ENCODE measurements at places on chromosomes 4 and X.

GRCh38 chrX:16594490-16594889, 55.5 kb upstream of the S100G start:
- DNase-seq: no peak

- no peak for DNase-seq
These were observed 85.2 kb upstream of the CLCN4 start for GRCh38 chrX:10071451-10072144.

DNA sequence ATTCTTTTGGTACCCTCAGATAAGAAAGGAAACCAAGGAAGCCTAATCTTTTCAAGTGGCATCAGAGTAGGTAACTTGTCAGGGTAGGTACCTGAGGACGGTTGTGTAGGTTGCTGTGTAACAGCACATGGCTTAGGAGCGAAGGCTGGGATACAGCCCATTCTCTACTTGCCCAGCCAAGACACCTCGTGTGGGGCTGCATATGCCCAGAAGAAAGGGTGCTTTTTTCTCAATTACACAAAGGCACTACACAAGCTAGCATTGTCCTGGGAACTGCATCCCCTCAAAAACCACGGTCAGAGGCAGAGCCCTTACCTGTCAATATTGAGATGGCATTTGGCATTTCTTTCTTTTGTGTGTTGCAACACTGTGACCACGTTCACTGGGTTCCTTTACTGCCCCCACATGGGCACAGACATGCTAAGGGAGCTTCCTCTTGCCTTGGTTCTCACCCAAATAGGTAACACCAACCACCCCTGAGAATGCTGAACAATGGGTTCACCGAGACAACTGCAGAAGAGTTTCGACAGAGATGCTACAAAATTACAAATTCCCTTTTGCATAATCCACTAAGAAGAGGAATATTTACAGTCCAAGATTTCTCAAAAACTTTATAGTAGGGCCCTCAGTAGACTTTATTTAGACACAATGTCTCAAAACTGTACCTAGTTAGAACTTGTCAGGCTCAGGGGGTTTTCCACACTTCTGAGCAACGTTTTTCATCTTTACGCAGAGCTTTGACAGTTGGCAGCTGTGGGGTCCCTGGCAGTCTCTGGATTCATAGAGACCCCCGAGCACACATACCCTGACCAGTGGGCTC, 35.8 kb upstream of the TNIP3 start:
- no peak for DNase-seq

DNA sequence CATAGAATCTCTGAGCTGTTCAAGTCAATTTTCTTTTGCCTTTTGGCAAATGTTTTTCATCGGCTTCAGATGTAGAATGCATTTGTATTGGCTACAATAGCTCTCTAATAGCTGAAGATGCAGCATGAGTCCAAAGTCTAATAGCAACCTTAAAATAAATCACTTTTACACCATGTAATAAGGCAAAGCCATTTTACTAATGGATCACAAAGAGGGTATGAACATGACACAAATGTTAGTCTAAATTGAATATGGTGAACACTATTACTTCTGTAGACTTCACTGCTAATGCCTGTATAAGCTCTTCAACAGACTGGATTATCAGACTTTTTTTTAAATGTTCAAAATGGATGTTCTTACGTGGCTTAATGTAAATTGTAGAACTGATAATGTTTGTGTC, 645.3 kb downstream of the TLL1 start:
- no peak for DNase-seq

DNA sequence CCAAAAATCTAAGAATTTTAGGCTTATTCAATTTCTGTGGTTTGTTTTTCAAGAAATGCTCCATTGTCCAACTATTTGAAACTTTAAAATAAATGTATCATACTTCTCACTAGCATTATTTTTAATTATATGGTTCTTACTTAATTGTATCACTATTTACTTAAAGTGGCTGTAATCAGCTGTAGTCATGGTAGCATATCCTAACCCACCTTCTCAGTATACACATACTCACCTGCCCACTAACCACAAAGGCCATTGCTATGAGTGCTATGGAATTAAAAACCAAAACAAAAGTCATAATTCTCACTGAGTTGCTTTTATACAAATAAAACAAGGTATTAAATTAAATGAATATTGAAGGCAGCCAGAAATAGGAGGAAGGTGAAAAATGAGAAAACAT, 5.0 kb downstream of the FBXO8 start:
- DNase-seq: no peak

DNA sequence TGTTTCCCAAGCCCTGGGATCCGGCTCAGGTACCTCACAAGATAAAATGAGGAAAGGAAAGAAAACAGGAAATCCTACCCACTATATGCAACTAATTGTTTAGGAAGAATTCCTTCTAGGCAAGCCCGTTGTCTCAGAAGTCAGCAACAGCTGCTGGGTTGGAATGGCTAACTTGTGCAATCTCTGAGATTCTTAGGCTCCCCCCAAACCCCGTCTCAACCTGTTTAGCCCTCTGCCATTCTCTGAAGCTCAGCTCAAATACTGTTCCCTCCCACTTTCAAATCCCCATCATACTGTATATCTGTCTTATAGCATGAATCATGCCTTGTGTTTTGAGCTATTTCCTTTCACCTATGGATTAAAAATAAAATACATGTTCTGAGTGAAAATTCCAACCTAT, 28.9 kb downstream of the STARD8 start:
- DNase-seq: no peak

DNA sequence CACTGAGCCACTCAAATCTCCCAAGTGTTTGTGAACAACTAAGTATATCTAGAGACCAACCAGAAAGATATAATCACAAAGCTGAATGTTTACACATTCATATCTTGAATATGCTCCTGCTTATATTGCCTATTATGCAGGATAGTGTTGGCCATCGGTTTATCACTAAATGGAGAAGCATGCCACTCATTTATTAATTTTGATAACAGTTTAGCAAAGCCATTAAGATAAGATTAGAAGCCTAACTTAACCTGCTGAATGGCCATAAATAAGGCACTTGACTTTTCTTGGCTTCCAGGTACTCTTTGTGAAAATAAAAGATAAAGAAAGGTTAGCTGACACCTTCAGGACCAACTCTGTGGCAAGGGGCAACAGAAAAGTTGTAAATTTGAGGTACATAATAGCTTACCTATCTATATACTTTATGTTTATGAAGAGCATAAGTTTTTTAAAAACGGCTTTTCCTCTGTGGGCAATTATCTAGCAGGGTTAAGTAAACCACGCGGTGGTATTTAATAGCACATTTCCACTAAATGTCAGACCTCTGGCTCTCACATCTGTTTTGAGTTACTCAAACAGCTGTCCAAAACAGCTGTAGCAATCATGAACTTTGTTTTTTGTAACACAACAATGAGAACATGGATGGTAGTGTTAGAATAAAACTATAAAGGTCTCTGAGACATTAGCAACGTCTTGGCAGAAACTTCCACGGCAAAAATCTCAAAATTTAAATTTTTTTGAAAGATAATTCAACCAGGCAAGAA, 58.8 kb upstream of the FTHL17 start:
- no peak for DNase-seq

- no peak for DNase-seq
These were observed 53.2 kb upstream of the CDKN2AIP start for GRCh38 chr4:183391204-183391603.

DNA sequence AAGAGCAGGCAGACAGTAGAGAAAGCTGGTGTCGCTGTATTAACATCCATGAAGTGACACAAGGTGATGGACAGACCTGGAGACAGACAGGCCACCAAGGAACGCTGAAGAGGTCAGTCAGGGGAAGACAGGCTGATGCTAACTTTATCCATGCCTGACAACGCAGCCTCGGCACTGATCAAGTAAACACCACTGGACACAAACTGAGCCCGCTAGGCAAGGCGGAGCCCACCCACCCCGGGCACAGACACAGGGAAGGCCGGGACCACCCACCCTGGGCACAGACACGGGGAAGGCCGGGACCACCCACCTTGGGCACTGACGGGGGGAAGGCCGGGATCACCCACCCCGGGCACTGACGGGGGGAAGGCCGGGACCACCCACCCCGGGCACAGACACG, 18.8 kb downstream of the PPP2R3B start:
- DNase-seq: no peak

- DNase-seq: no peak
These were observed 40.0 kb upstream of the TEX13A start for GRCh38 chrX:105260291-105261043.

- peak; percentile 60 for DNase-seq
These were observed 38.0 kb downstream of the TRIM2 start for GRCh38 chr4:153241970-153242838.

- no peak for DNase-seq
These were observed 38.3 kb downstream of the PF4 start for GRCh38 chr4:73943555-73943954.

DNA sequence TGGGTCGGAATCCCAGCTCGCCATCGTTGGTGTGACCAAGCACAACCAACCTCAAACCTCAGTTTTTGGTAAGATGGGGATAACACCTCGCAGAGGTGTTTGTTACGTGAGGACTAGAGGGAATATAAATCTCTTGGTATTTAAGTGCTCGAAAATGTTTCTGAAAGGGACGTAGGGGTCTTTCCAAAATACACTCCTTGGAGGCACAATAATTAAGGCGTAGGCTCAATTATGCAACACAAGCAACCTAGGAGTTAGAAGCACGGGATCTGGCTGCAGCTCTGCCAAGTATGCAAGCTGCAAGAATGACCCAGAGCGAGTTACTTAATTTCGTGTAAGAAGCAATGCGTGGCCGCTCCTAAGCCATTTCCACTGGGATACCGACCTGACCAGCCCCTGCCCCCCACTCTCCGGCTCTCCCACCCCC, 552 bp downstream of the ADH5 start:
- peak; percentile 65 for DNase-seq

GRCh38 chrX:13937370-13938050, 92.2 kb downstream of the GEMIN8 start:
- DNase-seq: peak; percentile 48

DNA sequence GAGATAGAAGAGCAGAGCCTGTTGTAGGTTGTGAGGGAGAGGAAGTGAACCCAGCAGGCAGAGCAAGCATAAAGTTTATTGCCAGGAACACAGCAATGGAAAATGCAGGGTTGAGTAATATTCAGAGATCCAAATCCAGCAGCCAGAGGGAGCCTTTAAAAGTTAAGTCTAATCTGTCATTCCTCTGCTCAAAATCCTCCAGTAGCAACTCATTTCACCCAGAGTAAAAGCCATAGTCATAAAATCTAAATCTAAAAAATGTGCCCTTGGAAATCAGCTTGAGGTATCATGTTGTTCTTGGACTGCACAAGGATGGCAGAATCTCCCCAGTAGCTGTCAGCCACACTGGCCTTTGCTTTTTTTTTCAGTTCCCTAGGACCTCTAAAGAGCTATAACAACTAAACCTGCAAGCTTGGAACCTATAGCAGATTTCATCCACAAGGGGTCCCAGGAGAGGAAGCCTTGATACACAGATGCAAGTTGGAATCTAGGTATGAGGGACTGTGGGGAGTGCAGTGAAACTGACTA, 62.9 kb upstream of the FRAS1 start:
- DNase-seq: peak; percentile 37

DNA sequence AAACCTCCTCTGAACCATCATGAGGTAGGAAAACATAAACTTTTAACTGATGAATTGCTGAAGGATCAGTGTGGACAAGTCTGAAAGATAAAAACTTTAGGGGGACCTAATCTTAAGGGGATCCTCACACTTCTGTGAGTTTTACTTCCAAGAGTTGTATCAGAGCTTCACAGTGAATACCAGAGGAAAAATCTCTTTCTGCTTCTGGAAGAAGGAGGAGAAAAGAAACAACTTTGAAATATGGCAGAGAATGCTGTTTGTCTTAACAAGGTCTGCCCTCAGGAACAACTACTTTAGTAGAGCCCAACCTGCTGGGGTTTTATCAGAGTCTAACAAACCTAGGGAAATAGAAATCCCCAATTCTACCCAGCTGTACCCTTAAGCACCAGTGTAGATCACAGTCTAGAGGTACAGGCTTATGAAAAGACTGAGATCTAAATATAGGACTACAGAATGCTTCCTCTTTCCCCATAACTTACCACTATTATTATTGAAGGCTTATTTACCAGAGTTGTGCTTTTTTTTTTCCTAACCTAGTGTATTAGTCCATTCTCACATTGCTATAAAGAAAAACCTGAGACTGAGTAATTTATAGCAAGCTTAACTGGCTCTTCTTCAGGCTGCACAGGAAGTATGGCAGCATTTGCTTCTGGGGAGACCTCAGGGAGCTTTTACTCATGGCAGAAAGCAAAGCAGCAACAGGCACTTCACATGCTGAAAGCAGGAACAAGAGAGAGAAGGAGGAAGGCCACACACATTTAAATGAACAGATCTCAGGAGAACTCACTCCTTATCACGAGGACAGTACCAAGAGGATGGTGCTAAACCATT, 167.9 kb downstream of the CAMK2D start:
- DNase-seq: no peak

- no peak for DNase-seq
These were observed 387.4 kb downstream of the SPOCK3 start for GRCh38 chr4:166846939-166847338.

- peak; percentile 6 for DNase-seq
These were observed 125.1 kb upstream of the FRMPD4 start for GRCh38 chrX:12013211-12013618.

- peak; percentile 55 for DNase-seq
These were observed 13.4 kb downstream of the ARHGEF6 start for GRCh38 chrX:136767104-136767941.

DNA sequence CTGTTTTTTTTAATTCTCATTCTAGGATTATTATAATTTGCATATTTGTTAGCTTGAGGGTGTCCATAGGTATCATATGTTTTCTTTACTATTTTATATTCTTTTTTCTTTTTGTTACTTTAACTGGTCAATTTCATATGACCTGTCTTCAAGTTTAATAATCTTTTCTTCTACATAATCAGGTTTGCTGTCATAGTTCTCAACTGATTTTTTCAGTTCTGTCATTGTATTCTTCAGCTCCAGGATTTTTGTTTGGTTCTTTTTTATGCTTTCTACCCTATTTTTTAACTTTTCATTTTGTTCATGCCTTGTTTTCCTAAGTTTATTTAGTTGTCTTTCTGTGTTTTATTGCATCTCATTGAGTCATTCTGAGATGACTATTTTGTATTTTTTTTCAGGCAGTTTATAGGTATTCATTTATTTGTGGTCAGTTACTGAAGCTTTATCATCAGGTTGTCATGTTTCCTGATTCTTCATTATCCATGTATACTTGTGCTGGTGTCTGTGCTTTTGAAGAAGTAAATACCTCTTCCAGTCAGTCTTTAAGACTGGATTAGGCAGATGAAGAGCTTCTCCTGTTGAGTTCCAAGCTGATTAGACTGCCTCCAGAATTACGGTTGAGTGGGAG, 220.3 kb upstream of the VEGFC start:
- DNase-seq: no peak

GRCh38 chr4:90084277-90084966, 42.8 kb upstream of the CCSER1 start:
- DNase-seq: no peak

- DNase-seq: peak; percentile 53
These were observed at the start of gene UBL4A for GRCh38 chrX:154486396-154487207. UBL4A (minus strand) TSS chrX:154486615; CDS start chrX:154486584, 31 bp downstream.

- no peak for DNase-seq
These were observed 81.9 kb upstream of the HPGD start for GRCh38 chr4:174604198-174604597.

Measured in hepatic stellate cell (primary cell).